ENCODE measurements at places on chromosomes 7 and 10. TPM values are rescaled to one million over a fixed set of nuclear protein-coding genes. Genes with fewer than 3 reads are reported as not detected.

SNX8 gene
- 38.6 TPM for total RNA-seq

MOSPD3 gene
- 18.2 TPM for total RNA-seq

ATOH7 gene
- total RNA-seq, result 0.16 TPM

IDI2 gene
- total RNA-seq, result not detected

SPDYE5 gene
- not detected for total RNA-seq

TRIM56 gene
- total RNA-seq, result 54.5 TPM

FRAT1 gene
- total RNA-seq, result 7.0 TPM

DKK1 gene
- total RNA-seq, result 1.5 TPM

PTF1A gene
- total RNA-seq, result not detected

ORAI2 gene
- total RNA-seq, result 45.6 TPM

ADRA2A gene
- total RNA-seq, result 7.8 TPM

KCNMA1 gene
- 8.9 TPM for total RNA-seq

MALRD1 gene
- 2.0 TPM for total RNA-seq

NODAL gene
- total RNA-seq, result not detected

LIPJ gene
- total RNA-seq, result not detected

FEZF1 gene
- not detected for total RNA-seq

EPO gene
- total RNA-seq, result not detected

TRIM4 gene
- 30.9 TPM for total RNA-seq

IFIT1B gene
- not detected for total RNA-seq

EBF3 gene
- total RNA-seq, result 0.98 TPM

CFAP58 gene
- total RNA-seq, result 0.35 TPM

CLRN3 gene
- total RNA-seq, result 9.4 TPM

TUBAL3 gene
- 0.44 TPM for total RNA-seq

CRYGN gene
- total RNA-seq, result 0.22 TPM

CYP2E1 gene
- 2.9 TPM for total RNA-seq

TMEM236 gene
- total RNA-seq, result 1.9 TPM

STRIP2 gene
- 0.88 TPM for total RNA-seq

All from kidney (tissue), 22 donors.